Kidney (tissue), 22 donors: ENCODE measurements at places on chromosomes 7 and 10. TPM values are rescaled to one million over a fixed set of nuclear protein-coding genes. Genes with fewer than 3 reads are reported as not detected.

The IQCE gene
- total RNA-seq = 27.8 TPM

The GIMAP4 gene
- 61.4 TPM for total RNA-seq

The RBP3 gene
- total RNA-seq = not detected

The IL2RA gene
- 11.9 TPM for total RNA-seq

The PDIA4 gene
- 159 TPM for total RNA-seq

The SMKR1 gene
- total RNA-seq = 0.63 TPM

The AP1S1 gene
- 50.4 TPM for total RNA-seq

The CYP3A4 gene
- total RNA-seq = not detected

The GARIN1A gene
- total RNA-seq = 2.5 TPM

The EBLN1 gene
- total RNA-seq = not detected

DNA sequence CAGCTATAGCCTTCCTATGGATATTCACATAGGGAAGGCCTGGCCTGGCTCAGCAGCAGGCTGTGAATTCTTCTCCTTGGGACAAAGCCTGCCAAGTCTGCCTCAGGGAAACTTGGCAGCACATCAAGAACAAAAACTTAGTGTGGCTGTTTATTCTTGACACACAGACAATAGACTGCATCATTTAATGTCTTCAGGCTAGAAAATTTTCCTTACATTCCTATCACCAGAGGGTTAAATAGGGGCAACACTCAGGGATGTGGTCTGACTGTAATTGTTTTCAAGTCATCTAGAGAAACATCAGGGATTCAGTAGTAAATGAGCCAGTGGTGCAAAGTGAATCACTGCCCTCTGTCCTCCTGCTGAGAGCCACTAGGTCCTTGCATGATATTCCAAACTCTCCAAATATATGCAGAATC, 137.3 kb downstream of the SEMA3C start:
- H3K36me3 ChIP-seq = no peaks in the 10 kb centered on the region
- no peak overlapping the region for H3K27ac ChIP-seq
- no peak for DNase-seq
- no peaks in the 10 kb centered on the region for H3K4me1 ChIP-seq

GRCh38 chr7:155590215-155591018, 44.1 kb upstream of the CNPY1 start:
- H3K27ac ChIP-seq = peak overlapping the region; percentile 36
- peak; percentile 69 for DNase-seq
- no peak overlapping the region for H3K4me3 ChIP-seq
- no peaks in the 10 kb centered on the region for H3K27me3 ChIP-seq
- H3K4me1 ChIP-seq = no peaks in the 10 kb centered on the region

GRCh38 chr10:23013581-23014335, 81.6 kb upstream of the MSRB2 start:
- no peaks in the 10 kb centered on the region for H3K36me3 ChIP-seq
- no peaks in the 10 kb centered on the region for H3K27me3 ChIP-seq
- H3K27ac ChIP-seq = no peak overlapping the region
- DNase-seq = no peak
- H3K4me1 ChIP-seq = no peaks in the 10 kb centered on the region

DNA sequence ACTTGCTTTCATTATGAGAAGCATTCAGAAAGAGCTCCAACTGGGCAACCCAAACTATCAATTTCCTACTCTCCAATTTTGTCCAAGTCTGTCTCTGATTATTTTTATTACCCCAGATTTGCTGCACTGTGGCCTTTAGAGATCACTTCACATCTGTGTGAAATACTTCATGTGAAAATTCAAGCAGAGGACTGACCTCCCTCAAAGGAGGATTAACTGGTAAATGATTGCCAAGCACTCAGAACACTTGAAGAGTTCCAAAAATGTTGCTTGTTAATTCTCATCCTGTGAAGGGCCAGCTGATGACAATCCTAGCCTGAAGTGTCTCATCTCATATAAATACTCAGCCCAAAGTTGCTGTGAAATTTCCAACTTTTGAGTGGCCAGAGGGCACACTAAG, 182.8 kb upstream of the DGKB start:
- DNase-seq = no peak
- no peak overlapping the region for H3K27ac ChIP-seq
- H3K27me3 ChIP-seq = no peaks in the 10 kb centered on the region
- no peaks in the 10 kb centered on the region for H3K36me3 ChIP-seq

GRCh38 chr10:8331896-8332729, 277.6 kb downstream of the GATA3 start:
- H3K27ac ChIP-seq = no peak overlapping the region
- H3K27me3 ChIP-seq = peaks cover 13% of the 10 kb centered on the region
- DNase-seq = peak; percentile 50
- no peaks in the 10 kb centered on the region for H3K36me3 ChIP-seq
- peaks cover 6% of the 10 kb centered on the region for H3K4me1 ChIP-seq

DNA sequence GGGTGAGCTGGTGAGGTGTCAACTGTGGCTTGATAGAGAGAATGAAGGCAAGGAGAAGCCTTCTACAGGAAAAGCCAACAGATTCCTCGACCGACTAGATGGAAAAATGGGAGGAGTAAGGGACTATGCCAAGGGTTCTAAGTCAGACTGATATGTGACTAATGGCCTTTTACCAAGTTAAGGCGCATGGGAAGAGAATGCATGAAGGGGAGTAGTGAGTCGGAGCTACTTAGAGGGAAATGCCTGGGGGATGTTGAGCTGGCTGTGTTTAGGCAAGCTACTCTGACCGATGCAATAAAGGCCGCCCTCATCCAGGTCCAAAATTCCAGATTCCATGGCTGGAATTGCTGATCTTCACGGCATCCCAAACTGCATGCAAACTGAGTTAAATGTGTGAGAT, 48.2 kb downstream of the APBB1IP start:
- DNase-seq = no peak
- H3K4me1 ChIP-seq = peaks cover 5% of the 10 kb centered on the region
- no peaks in the 10 kb centered on the region for H3K36me3 ChIP-seq
- H3K4me3 ChIP-seq = no peak overlapping the region
- peak overlapping the region; percentile 65 for H3K27ac ChIP-seq

GRCh38 chr10:69901628-69902505, 100.2 kb downstream of the COL13A1 start:
- no peaks in the 10 kb centered on the region for H3K36me3 ChIP-seq
- H3K4me1 ChIP-seq = no peaks in the 10 kb centered on the region
- no peaks in the 10 kb centered on the region for H3K27me3 ChIP-seq
- peak; percentile 86 for DNase-seq
- H3K27ac ChIP-seq = no peak overlapping the region
- H3K4me3 ChIP-seq = no peak overlapping the region

DNA sequence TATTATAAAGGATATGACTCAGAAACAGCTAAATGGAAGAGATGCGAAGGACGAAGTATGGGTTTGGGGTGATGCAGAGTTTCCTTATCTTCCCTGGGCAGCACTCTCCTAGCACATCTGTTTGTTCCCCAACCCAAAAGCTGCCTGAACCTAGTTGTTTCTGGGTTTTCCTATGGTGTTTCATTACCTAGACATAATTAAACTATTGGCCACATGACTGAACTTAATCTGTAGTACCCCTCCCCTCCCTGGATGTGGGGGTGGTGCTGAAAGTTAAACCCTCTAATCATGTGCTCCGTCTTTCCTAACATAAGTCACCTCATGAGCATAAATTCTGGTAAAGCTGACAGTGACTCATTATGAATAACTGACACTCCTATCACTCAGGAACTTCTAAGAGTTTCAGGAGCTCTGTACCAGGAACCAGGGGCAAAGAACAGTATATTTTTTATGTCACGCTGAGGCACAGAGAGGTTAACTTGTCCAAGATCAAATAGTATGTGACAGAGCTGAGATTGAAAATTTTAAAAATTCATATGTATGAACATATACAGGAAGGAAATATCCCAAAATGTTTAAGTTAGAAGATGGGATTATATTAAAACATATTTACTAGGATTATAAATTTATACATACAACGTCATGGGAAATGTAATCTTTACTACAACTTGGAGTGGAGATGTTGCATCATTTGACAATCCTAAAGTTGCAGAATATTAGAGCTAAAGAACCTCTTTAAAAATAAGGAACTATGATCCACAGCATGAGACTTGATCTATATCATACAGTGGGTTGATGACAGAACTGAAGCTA, 4.8 kb downstream of the STRIP2 start:
- no peaks in the 10 kb centered on the region for H3K27me3 ChIP-seq
- H3K4me3 ChIP-seq = no peak overlapping the region
- no peaks in the 10 kb centered on the region for H3K36me3 ChIP-seq
- no peak for DNase-seq
- no peak overlapping the region for H3K27ac ChIP-seq
- H3K4me1 ChIP-seq = no peaks in the 10 kb centered on the region

DNA sequence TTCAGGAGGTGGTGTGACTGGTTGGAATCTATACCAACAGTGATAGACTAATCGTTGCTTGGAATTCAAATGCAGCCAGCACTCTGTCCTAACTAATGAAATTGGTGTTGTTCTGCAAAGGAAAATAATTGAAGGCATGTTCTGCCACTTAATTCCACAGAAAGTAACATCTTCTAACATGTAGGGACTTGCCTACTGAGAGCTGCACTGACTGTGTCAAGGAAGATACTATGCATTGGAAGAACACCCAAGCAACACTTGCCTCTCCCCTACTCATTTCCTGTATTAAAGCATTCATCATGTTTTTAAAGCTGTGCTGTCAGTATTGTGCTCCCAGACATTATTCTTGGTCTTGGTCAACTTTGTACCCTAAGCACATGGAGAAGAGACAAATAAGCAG, 2.7 kb upstream of the CYP3A7 start:
- H3K36me3 ChIP-seq = no peaks in the 10 kb centered on the region
- H3K27me3 ChIP-seq = no peaks in the 10 kb centered on the region
- no peak for DNase-seq
- no peaks in the 10 kb centered on the region for H3K4me1 ChIP-seq
- no peak overlapping the region for H3K4me3 ChIP-seq

GRCh38 chr10:70034232-70034631, 18.4 kb upstream of the MACROH2A2 start:
- peak; percentile 51 for DNase-seq
- H3K4me3 ChIP-seq = no peak overlapping the region
- H3K4me1 ChIP-seq = no peaks in the 10 kb centered on the region
- H3K36me3 ChIP-seq = no peaks in the 10 kb centered on the region
- H3K27me3 ChIP-seq = no peaks in the 10 kb centered on the region

- DNase-seq = no peak
- no peaks in the 10 kb centered on the region for H3K36me3 ChIP-seq
These were observed 110.4 kb downstream of the RBM20 start for GRCh38 chr10:110754375-110755105.

- no peaks in the 10 kb centered on the region for H3K36me3 ChIP-seq
- DNase-seq = no peak
- H3K4me1 ChIP-seq = no peaks in the 10 kb centered on the region
- no peak overlapping the region for H3K27ac ChIP-seq
These were observed 700.4 kb upstream of the KCND2 start for GRCh38 chr7:119572541-119572940.

- H3K4me3 ChIP-seq = no peak overlapping the region
- H3K27me3 ChIP-seq = no peaks in the 10 kb centered on the region
- no peak overlapping the region for H3K27ac ChIP-seq
- no peaks in the 10 kb centered on the region for H3K36me3 ChIP-seq
- peak; percentile 65 for DNase-seq
These were observed 51.0 kb upstream of the ELN start for GRCh38 chr7:73976761-73977618.

GRCh38 chr7:47351233-47352154, 230.4 kb downstream of the TNS3 start:
- H3K4me3 ChIP-seq = no peak overlapping the region
- DNase-seq = peak; percentile 63
- H3K4me1 ChIP-seq = no peaks in the 10 kb centered on the region
- H3K27ac ChIP-seq = no peak overlapping the region
- peaks cover 11% of the 10 kb centered on the region for H3K36me3 ChIP-seq

GRCh38 chr10:113122947-113123346, 172.9 kb downstream of the TCF7L2 start:
- H3K4me3 ChIP-seq = no peak overlapping the region
- H3K36me3 ChIP-seq = no peaks in the 10 kb centered on the region
- no peak overlapping the region for H3K27ac ChIP-seq
- H3K27me3 ChIP-seq = no peaks in the 10 kb centered on the region
- no peak for DNase-seq

DNA sequence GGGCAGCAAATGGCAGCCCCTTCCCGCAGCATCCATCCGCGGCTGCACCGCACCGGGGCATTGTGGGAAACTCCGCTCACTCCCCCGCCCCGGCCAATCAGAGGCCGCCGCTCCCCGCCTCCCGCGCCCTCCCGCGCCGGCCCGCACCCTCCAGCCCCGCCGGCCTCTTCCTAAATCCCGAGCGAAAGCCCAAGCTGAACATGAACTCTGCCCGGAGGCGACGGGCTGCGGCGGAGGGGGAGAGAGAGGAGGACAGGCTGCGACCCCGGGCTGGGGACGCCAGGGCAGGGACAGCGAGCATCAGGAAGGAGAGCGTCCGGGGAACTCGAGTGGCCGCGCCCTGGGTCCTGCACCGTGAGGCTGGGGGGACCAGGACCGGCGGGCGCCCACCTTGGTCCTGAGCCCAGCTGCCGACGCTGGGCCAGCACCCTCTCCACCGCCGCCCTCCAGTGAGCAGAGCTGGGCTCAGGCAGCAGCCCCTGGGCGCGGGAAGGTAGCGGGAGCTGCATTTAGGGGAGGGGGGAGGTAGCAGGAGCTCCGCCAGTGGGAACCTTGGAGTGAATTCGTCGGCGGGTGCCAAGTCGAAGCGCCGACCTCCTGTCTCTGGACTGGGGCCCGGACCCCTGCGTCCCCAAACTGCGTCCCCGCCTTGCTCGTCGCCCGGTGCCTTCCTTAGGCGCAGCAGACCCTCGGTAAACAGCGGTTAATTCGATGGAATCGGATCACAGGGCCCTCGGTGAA, at the start of gene DGKI:
Gene DGKI (minus strand): TSS at position 148 of the 741 bp plus-strand sequence.
- H3K27me3 ChIP-seq = peaks cover 9% of the 10 kb centered on the region
- no peak within 1 kb of the TSS for H3K27ac ChIP-seq
- no peaks in the 10 kb centered on the region for H3K36me3 ChIP-seq
- peak within 1 kb of the TSS; percentile 49 for H3K4me3 ChIP-seq
- H3K4me1 ChIP-seq = peaks cover 3% of the 10 kb centered on the region
- peak; percentile 45 for DNase-seq

DNA sequence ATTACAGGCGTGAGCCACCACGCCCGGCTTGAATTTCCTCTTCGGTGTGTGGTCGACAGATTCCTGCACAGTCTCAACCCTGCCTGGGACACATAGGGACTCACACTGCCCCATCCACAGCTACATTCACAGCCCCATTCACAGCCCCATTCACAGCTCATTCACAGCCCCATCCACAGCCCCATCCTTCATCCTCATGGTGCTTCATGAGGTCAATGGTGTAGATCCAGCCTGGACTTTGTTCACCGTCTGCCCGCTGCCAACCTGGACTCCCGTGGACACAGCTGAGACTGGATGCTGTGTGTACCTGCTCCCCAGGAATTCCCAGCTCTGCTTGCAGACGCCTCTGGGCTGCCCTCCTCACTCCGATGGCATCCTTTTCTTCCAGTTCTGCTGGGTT, 5.2 kb downstream of the IDI2 start:
- H3K4me3 ChIP-seq = no peak overlapping the region
- DNase-seq = no peak
- H3K36me3 ChIP-seq = peaks cover 28% of the 10 kb centered on the region
- no peak overlapping the region for H3K27ac ChIP-seq
- H3K27me3 ChIP-seq = no peaks in the 10 kb centered on the region

- peak overlapping the region; percentile 79 for H3K4me3 ChIP-seq
- H3K27me3 ChIP-seq = peaks cover 18% of the 10 kb centered on the region
- H3K36me3 ChIP-seq = no peaks in the 10 kb centered on the region
- H3K4me1 ChIP-seq = peaks cover 2% of the 10 kb centered on the region
These were observed 3.2 kb upstream of the PAX2 start for GRCh38 chr10:100742076-100742771.

GRCh38 chr10:79241990-79242619, 105.2 kb upstream of the PPIF start:
- H3K4me1 ChIP-seq = peaks cover 64% of the 10 kb centered on the region
- DNase-seq = peak; percentile 72
- no peaks in the 10 kb centered on the region for H3K27me3 ChIP-seq
- H3K4me3 ChIP-seq = no peak overlapping the region
- peak overlapping the region; percentile 52 for H3K27ac ChIP-seq
